ENCODE measurements at places on chromosomes 1 and 21. TPM values are rescaled to one million over a fixed set of nuclear protein-coding genes. Genes with fewer than 3 reads are reported as not detected.

- peak overlapping the region; percentile 38 for H3K27ac ChIP-seq
- H3K4me3 ChIP-seq: no peak overlapping the region
- H3K27me3 ChIP-seq: no peaks in the 10 kb centered on the region
- H3K36me3 ChIP-seq: no peaks in the 10 kb centered on the region
Observed at GRCh38 chr1:246215510-246215903, 291.6 kb downstream of the SMYD3 start.

GRCh38 chr1:54332781-54333585 is 73.2 kb downstream of the SSBP3 start:
- H3K27ac ChIP-seq: peak overlapping the region; percentile 12
- H3K4me1 ChIP-seq: peaks cover 71% of the 10 kb centered on the region
- no peak overlapping the region for H3K4me3 ChIP-seq
- no peak for DNase-seq
- H3K36me3 ChIP-seq: peaks cover 72% of the 10 kb centered on the region
- no peaks in the 10 kb centered on the region for H3K27me3 ChIP-seq

DNA sequence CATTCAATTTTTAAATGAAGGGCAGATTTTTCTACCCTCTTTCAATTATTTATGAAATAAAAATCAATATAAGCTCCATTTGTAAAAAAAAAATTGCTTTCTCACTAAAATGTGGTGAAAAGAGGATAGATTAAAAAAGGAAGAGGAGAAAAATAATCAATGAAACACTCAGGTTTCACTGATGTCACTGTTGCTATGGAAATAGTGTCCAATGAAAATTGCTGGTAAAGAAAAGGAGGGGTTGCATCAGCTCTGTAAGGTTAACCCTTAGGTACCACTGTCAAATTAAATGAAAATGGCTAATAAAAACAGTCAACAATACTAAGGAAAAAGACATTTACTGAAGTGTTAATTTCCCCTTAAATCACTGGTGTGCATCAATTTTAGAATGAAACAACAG is 91.6 kb upstream of the TTC39A start:
- peaks cover 2% of the 10 kb centered on the region for H3K4me1 ChIP-seq
- H3K4me3 ChIP-seq: no peak overlapping the region
- H3K27ac ChIP-seq: no peak overlapping the region

GRCh38 chr1:113808450-113809195 is 3.7 kb downstream of the RSBN1 start:
- peaks cover 3% of the 10 kb centered on the region for H3K4me1 ChIP-seq
- H3K27ac ChIP-seq: no peak overlapping the region
- DNase-seq: no peak
- no peaks in the 10 kb centered on the region for H3K27me3 ChIP-seq
- H3K36me3 ChIP-seq: peaks cover 3% of the 10 kb centered on the region
- H3K4me3 ChIP-seq: peak overlapping the region; percentile 32

The TTC22 gene
- 0.61 TPM for total RNA-seq

DNA sequence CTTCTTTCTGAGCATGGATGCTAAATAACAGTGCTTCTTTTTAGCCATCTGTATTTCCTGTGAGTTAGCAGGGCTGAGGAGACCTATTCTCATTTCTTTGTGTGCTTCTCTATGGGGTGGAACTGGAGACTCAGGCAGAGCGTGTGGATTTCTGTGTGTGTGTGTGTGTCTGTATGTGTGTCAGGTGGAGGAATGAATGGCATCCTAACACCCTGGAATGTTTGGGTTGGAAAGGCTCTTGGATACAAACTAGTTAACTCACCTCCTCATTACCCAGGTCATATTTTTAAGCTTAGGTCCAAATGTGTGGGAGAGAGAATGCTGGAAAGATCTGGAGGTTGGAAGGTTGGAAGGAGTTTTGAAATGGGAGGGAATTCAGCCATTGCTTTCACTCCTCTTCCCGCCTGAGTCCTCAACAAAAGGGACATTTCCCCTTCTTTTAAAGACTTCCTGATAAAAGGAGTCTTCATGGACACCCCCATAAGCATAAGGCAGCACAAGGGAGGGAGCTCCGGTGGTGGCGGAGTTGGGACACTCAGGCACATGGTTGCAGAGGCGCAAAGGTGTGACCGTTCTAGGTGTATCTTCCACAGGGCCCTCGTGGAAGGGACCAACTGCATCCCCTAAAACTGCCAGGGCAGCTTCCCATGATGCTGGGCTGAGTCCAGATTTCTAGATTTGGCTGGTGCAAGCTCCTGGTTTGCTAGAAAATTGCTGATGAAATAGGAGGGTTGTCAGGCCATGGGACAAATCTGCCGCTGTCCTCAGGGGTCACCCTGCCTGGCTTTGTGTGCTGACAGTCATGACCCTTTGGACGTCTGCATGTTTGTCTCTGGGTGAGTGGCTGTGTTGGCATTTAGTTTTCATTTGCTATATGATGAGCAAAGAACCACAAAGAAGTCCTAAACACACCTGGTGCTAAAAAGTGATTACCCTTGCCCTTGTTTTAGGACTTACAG is 37.6 kb downstream of the MTARC1 start:
- H3K4me3 ChIP-seq: no peak overlapping the region
- DNase-seq: no peak
- no peaks in the 10 kb centered on the region for H3K27me3 ChIP-seq
- no peaks in the 10 kb centered on the region for H3K4me1 ChIP-seq
- no peak overlapping the region for H3K27ac ChIP-seq
- no peaks in the 10 kb centered on the region for H3K36me3 ChIP-seq

- H3K4me3 ChIP-seq: no peak overlapping the region
- DNase-seq: no peak
- H3K27me3 ChIP-seq: no peaks in the 10 kb centered on the region
- no peak overlapping the region for H3K27ac ChIP-seq
Observed at GRCh38 chr1:226960256-226960655, 20.2 kb downstream of the COQ8A start.

- no peaks in the 10 kb centered on the region for H3K36me3 ChIP-seq
- DNase-seq: no peak
- no peak overlapping the region for H3K27ac ChIP-seq
- H3K4me3 ChIP-seq: peak overlapping the region; percentile 36
Observed at GRCh38 chr1:57696043-57696442, 272.2 kb upstream of the DAB1 start.
